ENCODE measurements at places on chromosomes 2 and 18.

DNA sequence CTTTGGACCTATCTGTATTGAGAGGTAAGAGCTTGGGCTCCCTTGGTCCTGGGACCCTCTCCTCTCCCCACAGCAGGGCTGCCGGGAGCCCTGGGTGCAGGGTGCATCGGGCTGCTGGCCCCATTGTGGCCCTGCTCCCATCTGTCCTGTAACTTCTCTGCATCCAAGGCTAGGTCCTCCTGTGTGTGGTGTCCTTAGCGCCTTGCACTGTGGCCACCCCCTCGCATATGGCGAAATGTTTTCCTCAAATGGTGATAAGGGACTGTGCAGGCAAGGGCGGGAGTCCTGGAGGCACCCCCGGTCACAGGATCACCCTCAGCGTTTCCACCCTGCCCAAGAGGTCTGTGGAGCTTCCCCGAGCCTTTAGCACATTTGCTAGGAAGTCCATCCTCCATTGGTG is 208.2 kb downstream of the SH3RF3 start:
- no peak for DNase-seq

DNA sequence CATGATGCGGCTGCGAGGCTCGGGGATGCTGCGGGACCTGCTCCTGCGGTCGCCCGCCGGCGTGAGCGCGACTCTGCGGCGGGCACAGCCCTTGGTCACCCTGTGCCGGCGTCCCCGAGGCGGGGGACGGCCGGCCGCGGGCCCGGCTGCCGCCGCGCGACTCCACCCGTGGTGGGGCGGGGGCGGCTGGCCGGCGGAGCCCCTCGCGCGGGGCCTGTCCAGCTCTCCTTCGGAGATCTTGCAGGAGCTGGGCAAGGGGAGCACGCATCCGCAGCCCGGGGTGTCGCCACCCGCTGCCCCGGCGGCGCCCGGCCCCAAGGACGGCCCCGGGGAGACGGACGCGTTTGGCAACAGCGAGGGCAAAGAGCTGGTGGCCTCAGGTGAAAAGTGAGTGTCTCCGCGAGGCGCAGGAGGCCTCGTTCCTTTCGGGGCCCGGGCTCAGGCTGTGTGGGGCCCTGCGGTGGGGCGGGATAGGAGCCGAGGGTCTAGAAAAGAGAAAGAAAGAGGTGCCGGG is 520 bp downstream of the GLS start:
- no peak for DNase-seq

DNA sequence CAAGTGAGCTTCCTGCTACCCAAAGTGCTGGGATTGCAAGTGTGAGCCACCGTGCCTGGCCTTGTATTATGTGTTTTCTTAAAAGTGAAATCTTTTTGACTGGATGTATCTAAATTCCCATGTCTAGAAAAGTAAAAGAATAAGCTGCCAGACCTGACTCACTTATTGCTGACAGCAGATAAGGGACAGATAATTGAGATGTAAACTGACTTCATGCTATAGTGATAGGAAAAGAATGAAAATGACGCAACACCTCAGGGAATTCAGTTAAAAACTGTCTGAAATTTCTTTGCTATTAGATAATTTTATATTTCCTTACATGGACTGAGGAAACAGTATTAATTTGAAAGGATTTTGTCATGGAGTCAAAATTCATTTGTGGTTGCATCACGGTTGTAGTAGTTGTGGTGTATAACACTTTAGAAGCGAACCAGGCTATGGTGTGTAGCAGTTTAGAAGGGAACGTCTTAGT is 19.4 kb downstream of the TTC27 start:
- no peak for DNase-seq

DNA sequence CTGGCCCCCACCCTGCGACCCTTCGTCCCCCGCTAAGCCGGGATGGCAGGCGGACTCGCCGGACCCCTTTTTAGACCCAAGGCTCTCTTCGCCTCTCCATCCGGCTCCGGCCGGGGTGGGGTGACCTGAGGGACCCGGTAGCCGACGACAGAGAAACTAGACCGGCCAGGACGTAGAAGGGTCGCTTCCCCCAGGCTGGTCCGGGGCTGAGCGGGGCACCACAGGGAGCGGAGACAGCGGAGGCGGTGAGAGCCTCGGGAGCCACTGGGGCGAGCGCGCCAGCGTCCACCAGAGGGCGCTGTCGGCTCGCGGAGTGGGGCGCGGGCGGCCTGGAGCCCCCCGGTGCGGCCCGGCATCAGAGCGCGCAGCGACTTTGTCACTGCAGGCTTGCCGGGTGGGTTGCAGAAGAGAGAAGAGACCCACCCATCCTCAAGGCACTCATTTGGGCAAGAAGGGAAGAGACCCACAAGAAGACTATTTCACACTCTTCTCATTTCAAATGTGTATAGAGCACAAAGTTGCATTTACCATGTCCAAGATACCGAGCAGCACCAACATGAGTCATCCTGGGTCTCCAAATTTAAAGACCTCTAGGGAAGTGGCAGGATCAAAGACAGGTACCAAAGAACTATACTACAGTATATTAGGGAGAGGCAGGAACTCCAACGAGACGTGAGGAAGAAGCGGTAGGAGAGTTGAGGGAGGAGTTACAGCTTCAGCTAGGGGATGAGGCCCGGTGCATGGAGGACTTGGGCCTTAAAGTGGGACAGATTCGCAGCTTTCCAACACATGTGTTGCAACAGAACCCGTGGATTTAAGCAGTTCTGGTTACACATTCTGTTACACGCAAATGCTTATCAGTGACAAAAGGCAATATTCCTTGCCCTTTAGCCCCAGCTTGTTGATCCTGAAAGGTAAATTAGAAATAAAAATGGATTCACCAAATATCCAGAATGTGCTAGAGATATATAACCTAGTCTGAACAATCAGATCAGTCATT is 7.6 kb upstream of the PRKCE start:
- peak; percentile 56 for DNase-seq

DNA sequence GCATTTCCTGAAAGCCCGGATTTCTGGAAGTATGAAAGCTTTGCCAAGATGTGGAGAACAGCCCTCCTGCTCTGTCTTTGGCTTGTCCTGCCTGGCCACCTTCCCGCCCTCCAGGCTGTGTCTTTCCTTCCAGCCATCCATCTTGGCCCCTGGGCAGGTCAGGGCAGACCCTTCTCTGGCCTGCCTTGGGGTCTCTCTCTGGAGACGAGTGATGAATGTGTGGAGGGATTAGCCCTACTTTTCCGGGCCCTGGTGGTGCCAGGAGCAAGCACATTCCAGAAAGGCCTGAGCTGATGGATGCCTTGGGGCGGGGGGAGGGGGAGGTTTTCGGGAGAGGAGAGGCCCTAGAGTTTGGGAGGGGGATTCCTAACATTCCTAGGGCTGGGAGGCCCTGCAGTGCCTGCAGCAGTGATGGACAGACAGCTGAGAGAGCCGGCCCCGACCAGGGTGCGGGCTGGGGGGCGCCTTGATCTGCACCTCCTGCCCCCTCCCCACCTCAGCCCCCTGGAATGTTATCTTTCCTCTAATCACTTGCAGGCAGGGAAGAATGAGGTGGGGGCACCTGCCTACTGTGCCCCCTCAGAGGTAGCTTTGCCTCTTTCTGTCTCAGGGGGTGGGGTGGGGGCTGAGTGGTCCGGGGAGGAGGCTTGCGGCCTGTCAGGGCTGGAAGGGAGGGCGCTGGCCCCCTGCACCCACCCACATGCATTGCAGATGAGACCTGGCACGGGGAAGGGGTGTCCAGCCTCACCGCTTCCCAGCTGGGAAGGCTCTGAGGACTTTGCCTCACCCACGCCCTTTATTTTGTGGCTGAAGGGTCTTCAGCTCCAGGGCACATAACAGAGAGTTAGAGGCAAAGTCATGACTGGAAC is 156.2 kb downstream of the DDX1 start:
- DNase-seq: no peak

- no peak for DNase-seq
Observed at GRCh38 chr2:105062158-105062557, 24.3 kb downstream of the MRPS9 start.

GRCh38 chr2:161208527-161209139 is 48.4 kb downstream of the TANK start:
- no peak for DNase-seq

DNA sequence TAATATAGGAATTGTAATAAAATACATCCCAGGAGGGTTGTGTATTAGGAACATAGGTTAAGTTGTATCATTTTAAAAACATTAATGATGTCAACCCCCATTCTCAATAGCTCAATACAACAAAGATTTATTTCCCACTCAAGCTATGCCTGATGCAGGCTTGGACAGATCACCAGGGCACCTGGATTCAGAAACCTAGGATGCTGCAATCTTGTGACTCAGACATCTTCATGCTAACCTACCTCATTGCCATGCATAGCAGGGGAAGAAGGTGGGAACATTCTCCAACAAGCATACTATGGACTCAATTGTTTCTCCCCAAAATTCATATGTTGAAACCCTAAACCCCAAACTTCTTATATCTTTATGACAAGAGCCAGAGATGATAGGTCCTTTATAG is 244.2 kb downstream of the CD226 start:
- no peak for DNase-seq

GRCh38 chr2:185127412-185127811 is 529.1 kb downstream of the ZNF804A start:
- DNase-seq: no peak

DNA sequence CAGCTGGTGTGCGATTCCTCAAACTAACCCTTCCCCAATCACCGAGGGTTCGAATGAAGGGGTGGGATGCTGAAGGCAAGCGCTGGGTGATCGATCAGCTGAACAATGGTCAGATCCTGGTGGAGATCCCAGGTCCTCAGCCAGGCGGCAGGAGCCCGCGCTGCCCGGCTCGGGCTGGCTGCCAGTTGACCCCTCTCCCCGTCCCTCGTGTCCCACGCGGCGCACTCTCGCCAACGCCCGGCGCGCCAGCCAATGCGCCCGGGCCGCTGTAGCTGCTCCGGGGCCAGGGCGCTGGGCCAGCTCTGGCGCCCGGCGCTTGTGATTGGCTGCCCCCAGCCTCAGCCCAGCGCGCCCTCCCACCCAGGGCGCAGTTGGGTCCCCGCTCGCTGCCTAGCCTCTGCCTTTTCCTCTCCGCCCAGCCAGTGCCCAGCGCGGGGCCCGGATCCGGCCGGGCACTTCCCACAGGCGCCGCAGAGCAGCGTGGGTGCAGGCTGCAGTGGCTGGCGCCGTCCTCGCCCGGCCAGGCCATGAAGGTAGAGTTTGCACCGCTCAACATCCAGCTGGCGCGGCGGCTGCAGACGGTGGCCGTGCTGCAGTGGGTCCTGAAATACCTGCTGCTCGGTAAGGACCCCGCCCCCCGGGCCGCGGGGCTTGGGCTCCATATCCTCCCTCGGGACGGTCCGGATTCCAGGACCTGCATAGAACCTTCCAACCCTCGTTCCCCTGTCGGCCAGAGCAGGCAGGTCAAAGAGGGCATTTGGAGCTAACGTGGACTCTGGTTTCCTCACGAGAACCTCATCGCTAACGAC is at the start of gene MOGAT1:
Gene MOGAT1 (plus strand): TSS at position 400 of the 809 bp plus-strand sequence. CDS start 128 bp downstream, at position 528.
- DNase-seq: peak; percentile 90

DNA sequence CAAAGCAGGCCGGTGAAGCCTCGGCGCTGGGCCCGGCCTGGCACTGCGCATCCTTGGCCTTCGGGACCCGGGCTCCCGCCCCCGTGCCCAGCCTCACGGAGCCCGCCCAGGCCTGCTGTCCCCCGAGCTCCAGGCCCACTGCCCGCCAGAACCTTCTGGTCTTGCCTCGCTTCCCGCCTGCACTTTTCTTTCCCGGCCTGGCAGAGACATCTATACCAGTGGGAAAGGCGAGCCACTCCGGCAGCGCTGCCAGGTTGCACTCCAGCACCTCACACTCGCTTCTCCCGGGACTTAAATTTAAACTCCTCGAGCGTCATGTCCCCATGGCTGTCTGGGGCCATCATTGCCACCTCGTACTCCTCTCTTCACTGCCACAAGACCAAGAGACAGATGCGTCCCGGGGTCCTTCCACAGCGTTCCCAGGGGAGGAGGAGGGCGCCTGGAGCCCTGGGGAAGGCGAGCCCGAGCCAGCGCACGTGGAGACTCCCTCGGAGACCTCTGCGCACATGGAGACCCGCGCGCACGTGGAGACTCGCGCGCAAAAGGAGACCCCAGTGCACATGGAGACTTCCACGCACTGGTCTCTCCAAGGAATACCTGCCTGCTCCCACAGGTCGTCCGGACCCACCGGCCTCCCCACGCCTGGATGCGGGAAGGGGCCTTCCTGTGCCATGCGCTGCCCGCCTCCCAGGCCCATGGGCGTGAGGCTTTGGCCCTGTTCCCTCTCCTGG is 253.1 kb upstream of the SALL3 start:
- DNase-seq: no peak

- DNase-seq: peak; percentile 30
Observed at GRCh38 chr18:7567474-7568425, 634 bp downstream of the PTPRM start.

GRCh38 chr18:25614168-25614567 is 262.2 kb upstream of the ZNF521 start:
- no peak for DNase-seq

DNA sequence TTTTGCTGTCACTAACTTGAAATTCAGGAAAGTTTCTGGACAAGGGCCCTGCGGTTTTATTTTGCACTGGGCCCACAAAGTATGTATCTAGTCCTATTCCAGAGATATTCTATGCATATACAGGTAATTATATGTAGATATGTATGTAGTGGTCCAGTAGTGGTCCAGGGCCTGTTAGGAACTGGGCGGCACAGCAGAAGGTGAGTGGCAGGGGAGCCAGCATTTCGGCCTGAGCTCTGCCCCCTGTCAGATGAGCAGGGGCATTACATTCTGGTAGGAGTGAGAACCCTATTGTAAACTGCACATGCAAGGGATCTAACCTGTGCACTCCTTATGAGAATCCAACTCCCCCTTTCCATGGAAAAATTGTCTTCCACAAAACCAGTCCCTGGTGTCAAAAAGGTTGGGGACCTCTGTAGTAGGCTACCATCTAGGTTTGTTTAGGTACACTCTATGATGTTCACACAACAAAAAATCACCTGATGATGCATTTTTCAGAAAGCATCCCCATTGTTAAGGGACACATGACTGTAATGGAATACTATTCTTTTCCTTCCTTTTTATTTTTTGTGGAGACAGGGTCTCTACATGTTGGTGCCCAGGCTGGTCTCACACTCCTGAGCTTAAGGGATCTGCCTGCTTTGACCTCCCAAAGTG is 2.8 kb upstream of the PPP4R3B start:
- DNase-seq: no peak

GRCh38 chr2:125471963-125472362 is 1184.0 kb upstream of the GYPC start:
- peak; percentile 42 for DNase-seq

DNA sequence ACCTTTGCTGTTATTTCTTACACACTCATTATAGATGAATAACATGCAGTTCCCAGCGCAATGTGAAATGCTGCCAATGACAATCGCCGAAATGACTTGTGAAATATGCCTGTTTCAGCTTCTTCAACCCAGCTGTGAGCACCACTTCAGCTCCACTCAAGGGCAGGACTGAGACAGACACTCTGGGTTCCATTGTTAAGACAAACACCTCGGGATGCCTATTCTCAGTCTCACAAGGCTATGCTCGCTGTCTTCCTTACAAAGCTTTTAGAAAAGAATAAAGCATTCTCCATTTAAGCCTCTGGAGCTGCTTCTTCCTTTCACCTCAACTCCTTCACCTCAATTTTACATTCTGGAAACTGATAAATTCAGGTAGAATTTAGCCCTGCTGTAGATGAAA is 4.2 kb downstream of the CBLN2 start:
- no peak for DNase-seq

- DNase-seq: no peak
Observed at GRCh38 chr2:152557273-152557888, 159.9 kb downstream of the PRPF40A start.

GRCh38 chr2:163515836-163516235 is 220.0 kb downstream of the FIGN start:
- DNase-seq: no peak

GRCh38 chr18:11310476-11311086 is 161.2 kb upstream of the PIEZO2 start:
- peak; percentile 34 for DNase-seq

Data from mucosa of gallbladder (tissue), 1 donor.